ENCODE measurements at places on chromosomes 7 and 10.

DNA sequence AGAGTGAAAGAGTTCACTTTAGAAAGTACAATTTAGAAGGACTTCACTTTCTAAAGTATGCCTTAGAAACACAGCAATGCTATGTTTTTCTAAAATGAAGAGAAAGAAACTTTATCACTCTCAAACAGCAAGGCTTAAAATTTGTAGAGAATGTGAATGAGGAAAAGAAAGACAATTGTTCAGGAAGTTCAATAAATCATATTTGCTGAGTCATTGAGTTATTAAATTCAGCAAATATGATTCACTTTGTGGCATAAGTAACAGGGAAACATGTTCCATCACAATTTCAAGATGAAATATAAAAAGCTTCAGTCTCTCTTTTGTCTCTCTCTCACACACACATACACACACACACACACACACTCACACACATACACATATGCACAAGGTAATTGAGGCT is 187.9 kb downstream of the PCDH15 start:
- no peak for DNase-seq

DNA sequence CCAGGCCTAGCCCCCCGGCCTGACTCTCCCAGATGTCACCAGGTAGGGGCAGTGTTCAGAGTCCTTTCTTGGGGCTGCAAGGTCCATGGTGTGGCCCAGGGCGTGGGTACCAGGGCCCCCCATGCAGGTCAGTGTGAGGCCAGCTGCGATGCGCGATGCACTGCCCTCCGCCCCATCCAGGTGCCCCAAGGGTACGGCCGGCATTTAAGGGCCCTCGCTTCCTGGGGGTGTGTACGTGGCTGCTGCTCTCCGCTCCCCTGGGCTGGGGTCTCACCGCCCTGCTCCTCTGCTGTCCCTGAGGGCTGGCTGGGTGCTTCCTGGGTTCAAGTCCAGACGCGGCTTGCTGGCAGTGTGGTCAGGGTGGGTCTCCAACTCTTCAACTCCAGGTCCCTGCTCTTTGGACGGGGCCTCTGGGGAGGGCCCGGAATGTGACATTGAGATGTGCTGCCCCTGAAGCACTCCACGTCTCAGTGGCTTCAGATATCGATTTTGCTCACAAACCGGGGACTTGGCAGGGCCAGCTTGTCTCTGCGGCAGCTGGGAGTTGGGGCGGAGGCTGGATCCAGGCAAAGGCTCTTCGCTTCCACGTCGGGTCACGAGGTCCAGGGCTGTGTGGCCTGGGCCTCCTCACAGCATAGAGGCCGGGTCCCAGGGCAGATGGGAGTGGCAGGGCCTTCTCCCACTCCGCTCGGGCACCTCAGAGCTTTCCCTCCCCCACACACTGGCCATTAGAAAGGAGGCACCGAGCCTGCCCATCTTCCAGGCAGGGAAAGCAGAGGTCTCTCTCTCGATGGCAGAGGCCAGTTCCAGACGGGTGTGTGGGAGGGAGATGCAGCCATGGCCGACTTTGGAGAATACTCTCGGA is 93.2 kb downstream of the UNCX start:
- DNase-seq: no peak

DNA sequence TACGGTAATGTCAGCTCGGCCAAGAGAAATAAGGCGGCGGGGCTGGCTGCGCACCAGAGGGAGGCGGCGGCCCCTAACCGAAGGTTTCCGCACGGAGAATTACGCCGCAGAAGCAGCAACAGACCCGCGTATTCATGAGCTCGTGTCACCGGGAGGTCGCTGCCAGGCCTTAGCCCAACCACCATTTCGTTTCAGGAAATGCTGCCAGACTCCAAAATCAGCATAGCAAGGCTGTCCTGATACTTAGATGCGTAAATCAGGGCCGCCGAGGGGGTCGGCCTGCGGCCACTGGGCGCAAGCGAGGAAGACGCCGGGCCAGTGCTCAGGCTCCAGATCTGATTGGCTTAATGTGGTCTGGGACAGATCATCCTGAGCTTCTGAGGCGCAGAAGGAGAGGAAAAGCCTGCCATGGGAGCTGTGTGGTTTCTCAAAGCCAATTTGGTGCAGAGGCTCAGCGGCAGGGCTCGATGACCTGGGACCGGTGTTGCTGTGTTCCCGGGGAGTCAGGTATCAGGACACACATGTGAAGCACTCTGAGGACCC is 247.9 kb downstream of the BAMBI start:
- DNase-seq: no peak

GRCh38 chr10:78450239-78450638 is 416.6 kb downstream of the RPS24 start:
- no peak for DNase-seq

- DNase-seq: no peak
These were observed 129.1 kb upstream of the BTBD16 start for GRCh38 chr10:122141821-122142640.

- peak; percentile 74 for DNase-seq
These were observed 842 bp upstream of the SKIDA1 start for GRCh38 chr10:21526188-21526859.

DNA sequence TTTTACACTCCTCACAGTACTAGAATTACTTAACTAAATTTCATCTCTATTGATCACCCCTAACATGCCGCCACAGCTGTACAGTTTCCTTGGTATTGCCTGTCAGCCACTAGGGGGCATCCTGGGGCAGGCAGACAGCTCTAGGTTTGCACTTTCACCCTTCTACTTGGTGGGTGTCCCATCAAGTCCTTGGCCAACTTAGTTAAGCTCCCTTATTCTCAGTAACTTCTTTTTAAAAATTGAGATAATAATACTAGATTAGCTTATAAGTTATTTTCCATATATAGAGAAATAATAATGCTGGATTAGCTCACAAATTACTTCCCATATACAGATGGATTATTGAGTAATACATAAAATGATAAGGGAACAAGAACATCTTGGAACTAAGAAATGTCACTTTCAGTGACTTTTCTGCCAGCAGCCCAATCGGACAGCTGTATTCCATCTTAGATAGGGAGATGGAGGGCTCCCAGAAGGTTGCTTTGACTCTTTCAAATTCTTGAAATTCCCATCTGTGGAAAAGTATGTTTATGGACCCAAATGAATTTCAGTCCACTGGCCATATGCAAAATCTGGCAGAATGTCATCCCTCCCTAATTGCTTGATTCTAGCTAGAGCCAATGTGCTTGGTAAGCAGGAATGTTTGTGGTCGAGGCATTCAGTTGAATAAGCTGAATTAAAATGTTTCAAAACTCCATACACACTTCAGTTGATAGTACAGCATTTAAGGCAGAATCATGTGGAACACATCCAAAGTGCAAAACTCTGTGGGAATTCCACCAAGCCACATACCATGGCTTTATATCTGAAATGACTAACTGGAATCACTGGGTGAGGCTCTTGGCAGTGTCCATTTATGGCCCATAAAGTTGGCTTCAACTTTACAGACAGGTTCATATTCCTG is 309.7 kb downstream of the CSTF2T start:
- DNase-seq: peak; percentile 9

GRCh38 chr7:152587366-152587765 is 88.6 kb downstream of the XRCC2 start:
- DNase-seq: no peak

GRCh38 chr7:137074391-137075030 is 206.1 kb downstream of the CHRM2 start:
- no peak for DNase-seq

- DNase-seq: no peak
These were observed 397.5 kb downstream of the KCNMA1 start for GRCh38 chr10:77240041-77240652.

DNA sequence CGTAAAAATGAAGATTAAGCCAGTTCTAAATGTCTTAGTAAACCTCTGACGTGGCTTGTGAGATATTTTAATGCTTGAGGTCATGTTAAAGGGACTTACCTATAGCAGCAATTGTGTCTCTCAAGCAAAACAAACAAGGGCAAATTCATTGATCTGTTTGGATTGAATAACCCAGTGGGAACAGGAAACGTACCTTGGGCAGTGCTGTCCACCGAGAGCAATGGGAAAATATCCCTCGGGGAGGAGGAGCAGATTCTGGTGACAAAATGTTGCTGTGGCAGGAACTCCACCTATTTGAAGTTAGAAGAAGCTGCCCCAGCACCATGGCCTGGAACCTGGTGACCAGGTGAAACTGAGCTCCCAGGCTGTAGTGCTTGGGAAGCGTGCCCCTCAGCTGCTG is 107.1 kb upstream of the FZD8 start:
- DNase-seq: no peak

- no peak for DNase-seq
These were observed 324.3 kb upstream of the GALNT17 start for GRCh38 chr7:70807650-70808049.

GRCh38 chr10:53314876-53315275 is 542.3 kb upstream of the MBL2 start:
- DNase-seq: no peak

- no peak for DNase-seq
These were observed 362.8 kb downstream of the THSD7A start for GRCh38 chr7:11469028-11469745.

GRCh38 chr10:14456870-14457266 is 126.1 kb upstream of the FRMD4A start:
- DNase-seq: no peak

DNA sequence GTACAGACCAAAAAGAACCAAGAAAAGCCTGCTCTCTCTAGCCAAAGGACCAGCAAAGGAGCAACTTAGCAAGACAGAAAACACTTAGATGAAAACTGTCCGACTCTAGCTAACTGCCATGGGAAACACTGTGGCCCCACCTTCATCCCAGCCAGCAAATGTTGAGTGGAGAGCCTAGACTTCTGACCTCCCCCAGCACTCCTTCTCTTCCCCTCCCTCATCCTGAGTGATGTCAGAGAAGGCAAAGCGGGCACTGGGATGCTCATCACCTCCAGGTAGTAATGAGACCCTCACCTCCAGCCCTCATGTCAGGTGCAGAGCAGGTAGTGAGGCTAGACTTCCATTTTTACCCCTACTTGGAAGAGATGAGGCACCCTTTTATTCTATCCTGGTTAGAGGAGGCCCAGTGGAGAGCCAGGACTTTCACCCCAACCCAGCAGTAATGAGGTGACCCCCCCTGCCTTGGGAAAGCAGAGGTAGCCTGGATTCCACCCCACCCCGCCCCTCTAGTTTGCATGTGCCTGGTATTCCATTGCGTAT is 16.9 kb downstream of the CUZD1 start:
- DNase-seq: no peak

DNA sequence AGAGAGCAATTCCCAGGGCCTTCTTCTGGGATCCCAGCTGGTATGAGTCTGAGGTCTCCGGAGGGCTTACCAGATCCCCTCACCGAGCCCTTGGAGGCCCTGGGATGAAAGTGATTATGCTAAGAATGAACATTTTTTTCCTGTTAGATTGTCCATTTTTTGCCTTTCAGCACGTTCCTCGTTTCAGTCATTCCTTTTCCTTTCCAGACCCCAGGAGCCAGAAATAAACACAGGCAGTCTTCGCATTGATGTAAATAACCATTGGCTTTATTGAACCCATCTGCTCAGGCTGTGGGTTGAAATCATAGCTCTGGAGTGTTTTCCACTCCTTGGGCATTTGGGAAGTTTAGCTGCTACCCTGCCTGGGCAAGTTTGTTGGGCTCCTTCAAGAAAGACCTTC is 320.9 kb upstream of the AUTS2 start:
- DNase-seq: no peak
